NCI-H774 (cell line): ENCODE measurements at places on chromosomes 16 and 17.

DNA sequence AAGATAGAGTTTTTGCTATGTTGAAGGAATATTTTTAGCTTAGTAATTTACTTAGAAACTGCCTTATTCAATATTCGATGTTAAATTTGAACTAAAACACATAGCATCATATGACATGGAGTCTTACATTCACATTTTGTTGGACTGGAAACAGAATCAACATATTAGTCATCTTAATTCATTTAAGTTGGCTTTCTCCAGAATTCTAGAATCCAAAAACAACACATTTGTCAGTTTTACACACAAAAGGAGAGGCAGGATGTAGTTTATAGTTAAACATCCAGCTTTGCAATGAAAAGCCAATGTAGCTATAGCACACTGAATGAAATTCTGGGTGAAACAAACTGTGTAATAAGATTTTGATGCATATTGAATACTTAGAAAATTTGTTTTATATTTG, 43.3 kb downstream of the WWOX start:
- DNase-seq = no peak

DNA sequence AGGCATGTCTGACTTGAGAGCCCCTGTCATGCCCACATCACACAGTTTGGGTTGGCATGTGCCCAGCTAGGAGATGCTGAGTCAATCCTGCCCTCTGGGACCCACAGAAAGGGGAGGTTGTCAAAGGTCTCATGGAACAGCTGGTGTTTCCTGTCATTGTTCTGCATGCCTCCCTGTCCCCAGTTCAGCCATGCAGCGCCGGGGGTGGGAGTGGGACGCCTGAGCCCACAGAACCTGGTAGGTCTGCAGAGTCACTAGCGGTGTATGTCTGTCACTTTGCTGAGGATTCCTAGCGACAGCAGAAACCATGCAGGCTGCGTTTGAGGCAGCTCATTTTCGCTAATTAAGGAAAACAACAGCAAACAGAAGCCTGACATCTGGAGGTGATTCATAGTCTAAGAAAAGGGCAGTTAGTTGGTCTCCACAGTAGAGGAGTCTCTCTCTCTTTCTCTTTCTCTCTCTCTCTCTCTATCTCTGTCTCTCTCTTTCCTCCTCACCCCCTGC, 19.6 kb upstream of the CCL1 start:
- DNase-seq = no peak

DNA sequence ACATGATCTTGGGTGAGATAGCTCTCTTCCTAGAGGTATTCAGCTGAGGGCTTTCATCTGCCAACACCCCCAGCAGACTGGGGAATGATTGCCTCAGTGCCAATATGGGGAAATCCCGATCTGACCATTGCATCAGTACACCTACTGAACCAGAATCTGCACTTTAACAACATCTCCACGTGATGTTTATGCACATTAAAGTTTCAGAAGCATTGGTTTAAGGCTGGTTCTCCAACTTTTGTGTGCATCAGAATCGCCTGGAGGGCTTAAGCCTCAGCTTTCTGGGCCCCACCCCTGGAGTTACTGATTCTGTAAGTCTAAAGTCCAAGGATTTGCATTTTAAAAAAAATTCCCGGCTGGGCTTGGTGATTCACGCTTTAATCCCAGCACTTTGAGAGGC, 123.6 kb upstream of the MED13 start:
- no peak for DNase-seq

DNA sequence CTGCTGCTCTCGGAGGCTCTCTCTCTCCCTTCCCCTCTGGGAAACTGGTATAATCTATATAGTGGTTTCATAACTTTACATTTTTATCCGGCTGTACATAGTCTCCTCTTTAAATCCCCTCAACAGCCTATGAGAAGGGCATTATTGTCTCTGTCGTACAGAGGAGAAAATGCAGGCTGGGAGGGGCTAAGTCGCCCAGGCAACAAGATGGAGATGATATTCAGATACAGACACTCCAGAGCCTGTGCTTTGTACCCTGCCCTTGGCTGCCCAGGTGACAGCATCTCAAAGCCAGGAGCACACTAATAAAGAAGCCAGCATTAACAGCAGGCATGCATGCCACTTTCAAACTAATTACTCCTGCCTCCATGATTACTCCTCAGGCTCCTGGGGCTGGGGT, 4.7 kb upstream of the EIF1 start:
- no peak for DNase-seq

DNA sequence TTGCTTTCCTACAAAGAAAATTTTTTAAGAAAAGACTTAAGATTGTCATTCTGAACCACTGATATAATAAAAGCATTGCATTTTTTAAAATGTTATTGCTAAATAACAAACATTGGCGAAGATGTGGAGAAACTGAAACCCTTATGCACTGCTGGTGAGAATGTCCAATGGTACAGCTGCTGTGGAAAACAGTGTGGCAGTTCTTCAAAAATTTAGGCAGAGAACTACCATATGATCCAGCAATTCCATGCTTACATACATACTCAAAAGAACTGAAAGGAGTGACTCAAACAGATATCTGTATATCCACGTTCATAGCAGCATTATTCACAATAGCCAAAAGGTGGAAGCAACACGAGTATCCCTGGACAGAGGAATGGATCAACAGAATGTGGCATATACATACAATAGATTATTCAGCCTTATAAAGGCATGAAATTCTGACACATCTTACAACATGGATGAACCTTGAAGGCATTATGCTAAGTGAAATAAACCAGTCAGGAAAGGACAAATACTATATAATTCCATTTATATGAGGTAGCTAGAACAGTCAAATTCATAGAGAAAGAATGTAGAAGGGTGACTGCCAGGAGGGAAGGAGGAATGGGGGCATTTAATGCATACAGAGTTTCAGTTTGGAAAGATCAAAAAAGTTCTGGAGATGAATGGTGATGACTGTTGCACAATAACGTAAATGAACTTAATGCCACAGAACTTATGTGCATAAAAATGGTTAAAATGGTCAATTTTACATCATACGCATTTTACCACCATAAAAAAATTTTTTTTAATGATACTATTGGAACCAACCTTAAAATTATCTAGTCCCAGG, 92.1 kb downstream of the CACNG1 start:
- DNase-seq = no peak

GRCh38 chr17:43021741-43022512, at the start of gene VAT1:
TSS of gene VAT1 (minus strand) at chr17:43022385. CDS start at chr17:43022322, 63 bp downstream.
- DNase-seq = peak; percentile 86

GRCh38 chr17:11276486-11276885, 35.5 kb downstream of the SHISA6 start:
- no peak for DNase-seq

DNA sequence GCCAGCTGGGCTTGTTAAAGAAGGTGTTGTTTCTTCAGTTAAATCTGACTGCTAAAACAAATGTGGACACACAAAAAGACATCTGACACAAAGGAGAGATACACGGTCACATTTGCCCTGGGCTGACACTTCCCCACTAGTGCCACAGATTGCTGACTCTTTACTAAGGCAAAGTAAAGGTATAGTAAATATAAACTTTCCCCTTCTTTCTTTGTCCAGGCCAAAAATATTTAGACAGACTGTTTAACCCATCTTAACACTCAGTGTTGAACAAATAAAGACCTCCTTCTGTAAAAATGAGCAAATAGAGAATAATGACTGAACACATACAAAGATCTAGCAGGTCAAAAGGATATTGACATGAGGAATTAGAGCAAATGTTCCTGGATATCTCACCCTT, 58.4 kb downstream of the SCNN1G start:
- no peak for DNase-seq

DNA sequence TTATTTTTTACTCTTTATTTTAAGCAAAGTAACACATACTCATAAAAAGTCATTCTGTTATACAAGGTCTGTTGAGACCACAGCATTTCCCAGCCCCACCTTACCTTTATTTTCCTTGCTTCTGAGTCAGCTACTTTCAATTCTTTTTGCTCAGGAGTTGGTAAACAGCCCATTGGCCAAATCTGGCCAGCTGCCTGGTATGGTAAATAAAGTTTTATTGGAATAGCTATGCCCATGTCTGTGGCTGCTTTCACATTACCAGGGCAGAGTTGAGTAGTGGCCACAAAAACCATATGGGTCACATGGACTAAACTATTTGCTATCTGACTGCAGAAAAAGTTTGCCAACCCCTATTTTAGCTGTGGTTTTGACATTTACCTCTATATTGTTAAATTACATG, 3.4 kb upstream of the NSRP1 start:
- DNase-seq = peak; percentile 75

GRCh38 chr17:57142925-57143324, 57.9 kb downstream of the AKAP1 start:
- no peak for DNase-seq

GRCh38 chr16:57941016-57941664, 29.8 kb downstream of the CNGB1 start:
- no peak for DNase-seq

DNA sequence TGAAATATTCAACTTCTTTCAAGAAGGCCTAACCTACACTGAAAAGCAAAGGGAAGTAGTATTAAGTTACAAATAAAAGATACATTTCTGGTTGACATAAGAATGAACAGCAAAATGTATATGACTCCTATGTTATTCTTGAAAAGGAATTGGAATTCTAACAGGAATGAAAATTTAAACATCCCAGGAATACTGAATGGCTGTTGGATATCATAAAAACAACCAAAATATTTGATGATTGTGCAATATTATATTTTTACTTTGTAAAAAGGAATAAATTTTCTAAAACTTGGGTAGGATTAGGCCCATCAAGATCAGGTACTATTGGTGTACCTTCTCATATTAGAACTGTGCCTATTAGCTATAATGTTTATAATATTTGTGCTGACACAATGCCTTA, 50.0 kb downstream of the CYB5B start:
- DNase-seq = no peak

DNA sequence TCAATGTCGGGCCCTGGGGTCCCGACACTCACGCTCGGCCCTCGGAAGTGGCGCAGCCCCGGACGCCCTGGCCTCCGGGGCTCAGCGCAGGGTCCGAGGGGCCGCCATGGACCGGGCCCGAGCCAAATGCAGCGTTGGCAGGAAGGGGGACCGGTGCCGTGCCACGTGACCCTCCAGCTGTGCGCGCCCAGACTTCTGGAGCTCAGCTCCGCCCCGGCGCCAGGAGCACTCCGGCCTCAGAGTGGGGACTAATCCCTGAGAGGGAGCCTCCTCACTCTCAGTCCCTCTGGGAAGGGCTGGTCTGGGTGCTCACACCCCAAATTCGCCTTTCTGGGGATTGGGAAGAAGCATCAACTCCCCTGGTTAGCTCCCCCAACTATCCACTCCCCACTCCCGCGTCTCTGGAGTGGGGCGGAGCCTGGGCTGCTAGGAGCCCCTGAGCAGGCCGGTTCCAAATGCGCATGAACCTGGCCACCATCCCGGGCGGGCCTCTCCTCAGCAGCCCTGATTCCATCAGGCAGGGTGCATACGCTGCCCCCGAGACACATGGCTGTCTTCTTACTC, at the start of gene B3GNT9:
Gene B3GNT9, minus strand, starts transcription at position 166 of the 564 bp plus-strand sequence. CDS start 513 bp downstream, outside the sequence.
- DNase-seq = peak; percentile 28

GRCh38 chr16:11093572-11094074, 149.3 kb downstream of the CLEC16A start:
- DNase-seq = no peak

DNA sequence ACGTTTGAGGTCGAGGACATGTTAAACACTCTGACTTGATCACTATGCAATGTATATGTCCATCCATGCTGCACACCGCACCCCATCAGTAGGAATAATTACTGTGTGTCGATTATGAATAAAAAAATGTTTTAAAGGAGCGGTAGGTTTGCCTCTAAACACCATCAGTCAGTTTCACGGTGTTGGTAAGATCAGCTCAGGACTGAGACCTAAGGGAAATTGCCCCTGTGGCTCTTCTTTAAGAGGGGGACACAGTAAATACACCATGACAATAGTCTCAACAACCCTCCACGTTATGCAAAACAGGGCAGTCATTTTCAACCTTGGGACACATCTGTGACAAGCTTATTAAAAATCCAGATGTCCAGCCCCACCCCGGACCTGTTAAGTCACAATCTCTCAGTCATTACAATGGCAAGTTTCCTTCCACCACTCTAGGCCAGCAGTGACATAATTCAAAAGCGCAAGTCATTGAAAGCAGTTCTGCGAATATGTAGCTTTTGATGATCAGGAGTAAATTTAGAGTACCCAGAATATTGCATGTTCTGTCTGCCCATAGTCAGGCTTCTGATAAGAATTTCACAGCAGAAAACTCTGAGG, 1.2 kb downstream of the ATMIN start:
- no peak for DNase-seq

- no peak for DNase-seq
Observed at GRCh38 chr17:3773511-3773910, 27.5 kb downstream of the ITGAE start.

GRCh38 chr17:36130346-36130745, 26.7 kb downstream of the CCL4 start:
- DNase-seq = no peak

DNA sequence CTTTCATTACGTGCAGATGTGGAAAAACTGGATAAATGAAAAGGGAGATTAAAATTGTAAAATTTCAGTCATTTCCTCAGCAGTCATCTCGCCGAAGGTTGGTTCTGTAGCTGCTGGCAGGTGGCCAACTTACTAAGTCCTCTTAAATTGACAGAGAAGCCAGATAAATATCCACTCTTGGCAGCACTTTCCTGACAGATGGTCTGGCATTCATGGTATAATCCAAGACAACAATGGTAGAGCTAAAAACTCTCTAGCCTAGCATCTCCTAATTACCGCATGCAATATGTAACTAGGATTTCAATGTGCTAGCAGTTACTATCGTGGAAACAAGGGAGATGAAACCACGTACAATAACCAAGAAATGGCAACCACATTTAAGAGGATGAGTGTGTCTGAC, 306.3 kb downstream of the CNTNAP4 start:
- DNase-seq = peak; percentile 8

DNA sequence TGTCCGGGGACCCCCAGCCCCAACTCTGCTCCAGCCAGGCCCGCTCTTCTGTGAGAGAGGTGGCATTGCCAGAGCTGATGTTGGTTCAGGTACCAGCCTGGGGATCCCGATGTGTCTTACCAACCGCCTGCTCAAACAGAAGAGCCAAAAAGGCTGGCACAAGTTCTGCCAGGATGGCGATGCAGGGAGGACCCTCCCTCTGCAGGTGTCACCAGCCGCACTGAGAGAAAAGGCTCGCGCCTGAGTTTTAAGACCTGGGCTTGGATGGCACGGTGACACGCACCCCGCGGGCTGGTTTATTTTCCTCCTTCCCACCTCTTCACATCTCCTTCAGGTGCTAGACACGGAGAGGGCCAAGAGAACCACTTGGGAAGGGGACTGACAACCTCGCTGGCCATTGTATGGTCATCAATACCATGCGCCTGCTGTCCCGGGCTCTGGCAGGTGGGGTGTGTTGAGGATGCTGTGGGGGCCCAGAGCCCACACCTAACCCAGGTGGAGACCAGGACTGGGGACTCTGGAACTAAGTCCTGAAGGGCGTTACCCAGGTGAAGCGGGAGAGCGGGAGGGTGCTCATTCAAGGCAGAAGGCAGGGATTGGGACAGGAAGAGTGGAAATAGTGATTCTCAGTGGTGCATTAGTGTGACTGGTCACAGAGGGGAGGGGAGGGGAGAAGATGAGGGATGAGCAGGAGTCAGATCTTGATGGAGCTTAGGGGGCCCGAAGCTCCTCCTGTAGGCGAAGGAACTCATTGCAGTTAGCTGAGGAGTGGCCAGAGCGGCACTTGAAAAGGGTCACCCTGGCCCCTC, 16.3 kb downstream of the FOXJ1 start:
- no peak for DNase-seq

- DNase-seq = no peak
Observed at GRCh38 chr16:84810518-84811273, 9.1 kb upstream of the CRISPLD2 start.
